Activated CD4-positive, alpha-beta T cell treated with anti-CD3 and anti-CD28 coated beads, Interleukin-2, amount 50 U/mL, for 1 hour (primary cell): ENCODE measurements at places on chromosomes 3 and 15.

GRCh38 chr3:71243229-71243628 is 340.3 kb downstream of the FOXP1 start:
- no peak for DNase-seq

DNA sequence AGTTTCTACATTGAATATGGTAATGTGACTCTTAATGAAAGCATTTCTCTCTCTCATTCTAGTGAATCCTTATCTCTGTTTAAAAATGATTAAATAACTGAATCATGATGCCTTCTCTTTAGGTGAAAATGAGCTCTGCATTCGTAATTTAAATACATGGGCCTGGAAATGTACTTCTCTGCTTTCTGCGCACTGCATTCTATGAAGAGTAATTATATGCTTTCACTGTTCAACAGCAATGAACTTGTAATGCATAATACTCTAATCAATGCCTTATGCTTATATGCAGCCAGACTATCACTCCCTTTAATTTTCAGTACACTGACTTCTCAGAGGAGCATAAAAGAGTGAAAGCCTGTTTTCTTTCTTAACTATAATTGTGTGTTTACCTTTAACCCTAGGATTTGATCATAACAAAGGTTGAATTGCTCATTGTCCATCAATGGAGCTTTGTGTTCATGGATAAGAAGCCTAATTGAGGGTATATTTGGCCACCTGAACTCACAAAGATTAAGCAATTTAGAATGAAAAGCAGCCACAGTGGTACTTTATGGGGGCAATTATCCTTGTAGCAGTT is 330.8 kb upstream of the PDZRN3 start:
- DNase-seq, result no peak

GRCh38 chr3:157672061-157672460 is 168.8 kb upstream of the VEPH1 start:
- no peak for DNase-seq

GRCh38 chr3:72907131-72907711 is 19.4 kb downstream of the GXYLT2 start:
- no peak for DNase-seq
